ENCODE measurements at places on chromosomes 3 and 15.

- DNase-seq, result no peak
Measured at GRCh38 chr15:39074341-39074985, 506.4 kb upstream of the THBS1 start.

- DNase-seq, result no peak
Measured at GRCh38 chr3:186476541-186476940, 67.6 kb downstream of the CRYGS start.

DNA sequence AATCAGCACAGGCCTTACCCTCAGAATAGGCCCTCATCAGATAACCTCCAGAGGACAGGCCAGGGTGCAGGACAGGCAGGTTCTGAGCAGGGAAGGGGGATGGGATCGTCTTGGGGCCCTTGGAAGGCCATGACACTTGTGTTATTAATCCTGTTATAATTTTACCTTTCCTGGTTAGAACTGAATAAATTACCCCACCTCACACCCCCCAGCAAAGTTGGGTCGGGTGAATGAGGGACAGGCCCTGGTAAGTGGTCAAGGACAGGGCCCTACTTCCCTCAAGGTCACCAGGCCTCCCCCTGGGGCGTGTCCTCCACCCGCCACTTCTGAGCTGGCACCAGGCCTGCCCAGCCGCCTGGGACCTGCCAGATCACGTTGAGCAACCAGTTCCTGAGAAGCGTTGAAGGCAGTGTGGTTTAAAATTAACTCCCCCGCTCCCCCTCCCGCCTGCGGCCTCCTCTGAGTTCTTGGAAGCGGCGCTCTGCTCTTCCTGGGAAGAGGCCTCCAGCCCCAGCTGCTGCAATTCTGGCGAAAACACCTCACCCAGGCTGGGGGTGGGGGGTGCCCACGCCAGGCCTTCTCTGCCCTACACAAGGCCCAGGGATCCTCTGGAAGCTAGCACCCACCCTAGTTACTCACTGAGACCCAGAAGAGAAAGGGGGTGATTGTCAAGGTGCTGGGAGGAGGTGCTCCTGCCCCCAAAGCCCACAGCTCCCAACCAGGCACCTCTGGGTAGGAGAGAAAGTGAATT, 10.6 kb downstream of the CISH start:
- DNase-seq, result peak; percentile 70

- DNase-seq, result no peak
Measured at GRCh38 chr15:52960283-52960682, 170.1 kb upstream of the ONECUT1 start.

GRCh38 chr3:18868911-18869689, 279.2 kb upstream of the KCNH8 start:
- no peak for DNase-seq

DNA sequence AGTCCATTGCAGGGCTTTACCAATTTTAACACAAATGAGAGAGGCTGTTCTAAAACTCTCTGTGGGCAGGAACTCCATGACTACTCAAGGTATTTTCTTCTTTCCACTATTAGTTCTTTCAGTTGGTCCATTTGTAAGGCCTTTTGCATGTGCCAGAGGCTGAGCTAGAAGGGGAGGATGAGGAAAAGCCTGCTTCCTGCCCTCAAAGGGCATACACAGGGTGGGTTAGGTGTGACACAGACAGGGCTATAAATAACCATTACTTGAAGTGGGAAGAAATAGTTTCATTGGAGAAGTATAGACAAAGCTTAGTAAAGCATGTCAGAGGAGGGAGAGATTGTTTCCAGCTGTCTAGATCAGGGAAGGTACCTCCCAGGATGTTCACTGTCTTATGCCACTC, 52.1 kb upstream of the PRTG start:
- no peak for DNase-seq

- DNase-seq, result no peak
Measured at GRCh38 chr15:92651877-92652575, 3.5 kb downstream of the FAM174B start.

DNA sequence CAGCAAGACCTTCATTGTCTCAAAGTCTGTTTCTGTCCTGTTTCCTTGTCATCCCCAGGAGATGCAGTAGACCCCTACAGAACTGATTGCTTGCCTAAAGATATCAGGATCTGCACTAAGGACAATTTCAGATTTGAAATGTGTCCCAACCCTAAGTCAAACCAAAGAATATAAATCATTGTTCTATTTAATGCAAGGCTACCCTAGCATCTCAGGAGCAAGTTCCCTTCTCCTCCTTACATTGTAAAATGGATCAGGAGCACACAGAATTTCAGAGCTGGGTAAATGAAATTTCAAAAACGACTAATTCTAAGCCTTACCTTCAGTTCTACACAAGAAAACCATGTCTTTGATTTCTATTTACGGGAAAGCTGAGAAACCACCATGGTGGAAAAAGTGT, 360.9 kb upstream of the KCNH8 start:
- no peak for DNase-seq

DNA sequence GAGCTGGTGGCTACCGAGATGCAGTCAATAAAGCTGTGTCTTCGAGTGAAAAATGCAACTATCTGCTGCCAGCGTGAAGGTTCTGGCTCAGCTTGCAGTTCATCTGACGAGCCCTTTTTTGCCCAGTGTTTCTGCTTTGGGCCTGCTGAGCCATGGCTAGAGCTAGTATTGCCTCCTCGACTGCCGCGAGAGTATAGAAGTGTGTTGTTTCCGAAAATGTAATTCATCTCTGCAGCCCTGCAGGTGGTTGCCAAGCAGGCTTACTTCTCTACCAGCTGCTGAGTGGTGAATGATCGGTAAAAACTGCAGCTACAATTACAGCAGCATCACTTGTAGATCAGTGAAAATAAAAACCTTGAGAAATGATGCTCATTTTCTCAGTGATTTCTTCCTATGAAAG, 114.8 kb downstream of the DLG1 start:
- DNase-seq, result no peak

GRCh38 chr15:63970621-63971426, 75.5 kb downstream of the DAPK2 start:
- DNase-seq, result no peak

DNA sequence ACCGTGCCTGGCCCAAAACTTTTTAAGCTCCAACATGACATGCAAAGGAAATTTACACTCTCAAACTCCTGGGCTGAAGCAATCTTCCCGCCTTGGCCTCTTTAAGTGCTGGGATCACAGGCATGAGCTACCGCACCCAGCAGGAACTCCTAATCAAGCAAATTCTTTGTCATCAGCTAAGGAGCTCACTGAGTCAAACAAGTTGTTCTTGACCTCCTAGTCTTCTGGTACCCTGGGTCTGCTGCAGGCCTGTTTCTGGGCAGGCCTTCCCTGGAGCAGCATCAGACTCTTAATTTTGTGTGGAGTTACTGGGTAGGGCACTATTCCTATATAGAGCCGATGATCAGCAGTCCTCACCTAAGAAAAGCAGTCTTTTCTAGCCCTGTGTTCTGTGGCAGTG, 68.4 kb upstream of the FLNB start:
- DNase-seq, result no peak

GRCh38 chr15:65115542-65115941, 542 bp upstream of the UBAP1L start:
- no peak for DNase-seq

- no peak for DNase-seq
Measured at GRCh38 chr3:133301731-133302130, 98.1 kb upstream of the BFSP2 start.

DNA sequence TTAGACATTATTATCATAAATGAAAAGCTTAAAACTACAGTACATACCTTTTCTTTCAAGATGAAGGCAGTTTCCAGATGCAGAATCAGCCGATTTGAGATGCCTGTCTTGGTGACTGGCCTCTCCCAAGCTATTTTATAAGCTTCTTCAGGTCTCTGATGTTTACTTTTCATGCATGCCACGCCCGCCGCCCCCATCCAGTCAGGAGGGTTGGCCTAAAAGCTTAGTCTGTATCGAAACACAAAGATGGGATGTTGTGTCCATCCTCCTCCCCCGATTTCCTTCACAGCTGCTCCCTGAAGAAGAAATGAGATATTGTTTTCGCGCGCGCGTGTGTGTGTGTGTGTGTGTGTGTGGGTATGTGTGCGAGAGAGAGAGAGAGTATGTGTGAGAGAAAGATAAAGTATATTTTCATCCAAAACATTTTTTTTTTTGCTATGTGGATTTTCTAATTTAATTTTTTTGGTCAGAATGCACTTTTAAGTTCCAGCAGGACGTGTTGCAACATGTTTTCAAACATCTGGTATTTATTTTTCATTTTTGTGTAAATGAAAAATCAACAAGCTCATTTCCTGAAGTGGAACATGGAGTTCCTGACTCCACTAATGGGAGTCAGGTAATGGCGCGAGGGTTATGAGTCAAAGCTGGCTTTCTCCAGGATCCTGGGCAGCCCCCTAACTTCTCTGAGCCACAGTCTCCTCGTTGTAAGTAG, at the start of gene APOD:
TSS of gene APOD (minus strand) at position 110 of the 712 bp plus-strand sequence. CDS start 4,479 bp downstream, outside the sequence.
- no peak for DNase-seq

GRCh38 chr3:184241447-184242296, 7.1 kb downstream of the ALG3 start:
- no peak for DNase-seq

GRCh38 chr15:52103217-52104207, 9.1 kb downstream of the BCL2L10 start:
- no peak for DNase-seq
